ENCODE measurements at places on chromosomes 7 and 10. TPM values are rescaled to one million over a fixed set of nuclear protein-coding genes. Genes with fewer than 3 reads are reported as not detected.

DNA sequence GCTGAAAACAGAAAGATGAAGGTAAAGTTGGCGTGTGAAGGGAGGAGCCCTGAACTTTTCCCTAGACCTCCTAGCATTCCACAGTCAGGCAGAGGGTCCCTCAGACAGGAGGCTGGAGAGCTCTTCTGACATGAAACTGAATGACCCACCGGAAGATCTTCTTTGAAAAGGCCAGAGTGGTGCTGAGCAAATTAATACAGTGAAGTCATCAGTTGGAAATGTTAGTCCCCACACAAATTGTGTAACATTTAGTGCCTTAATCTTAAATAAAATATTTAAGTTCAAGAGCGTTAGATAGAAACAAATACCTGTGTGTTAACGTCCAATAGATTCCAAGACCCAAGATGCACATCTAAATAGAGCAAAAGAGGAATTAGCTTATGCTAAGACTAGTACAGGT is 49.0 kb upstream of the WNT16 start:
- no peaks in the 10 kb centered on the region for H3K36me3 ChIP-seq
- no peak for DNase-seq
- H3K27ac ChIP-seq = no peak overlapping the region
- no peak overlapping the region for H3K4me3 ChIP-seq
- no peaks in the 10 kb centered on the region for H3K4me1 ChIP-seq

DNA sequence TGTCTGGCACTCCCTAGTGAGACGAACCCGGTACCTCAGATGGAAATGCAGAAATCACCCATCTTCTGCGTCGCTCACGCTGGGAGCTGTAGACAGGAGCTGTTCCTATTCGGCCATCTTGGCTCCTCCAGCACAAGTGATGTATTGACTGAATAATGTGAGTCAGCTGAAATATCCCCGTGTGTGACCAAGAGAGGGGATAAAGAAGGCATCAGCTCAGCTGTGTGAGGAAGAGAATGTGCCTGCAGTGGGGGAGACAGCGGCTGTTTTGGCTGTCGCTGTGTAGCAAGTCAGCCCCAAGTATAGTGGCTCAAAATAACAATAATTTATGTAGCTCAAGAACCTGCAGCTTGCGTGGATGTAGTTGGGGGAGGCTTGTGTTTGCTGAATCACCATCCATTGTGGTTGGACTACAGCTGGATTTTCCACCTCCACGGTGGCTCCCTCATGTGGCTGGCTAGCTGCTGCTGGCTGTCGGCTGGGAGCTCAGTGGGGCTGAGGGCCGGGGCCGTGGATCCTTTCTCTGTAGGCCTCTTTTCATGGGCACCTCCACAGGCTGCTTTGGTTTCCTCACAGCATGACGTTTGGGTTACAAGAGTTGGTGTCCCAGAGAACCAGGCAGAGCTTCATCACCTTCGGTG is 434.5 kb downstream of the CCSER2 start:
- H3K4me1 ChIP-seq = no peaks in the 10 kb centered on the region
- no peaks in the 10 kb centered on the region for H3K36me3 ChIP-seq
- H3K27me3 ChIP-seq = no peaks in the 10 kb centered on the region

Gene RAMP3
- 76.8 TPM for polyA plus RNA-seq

- no peaks in the 10 kb centered on the region for H3K36me3 ChIP-seq
- H3K4me1 ChIP-seq = no peaks in the 10 kb centered on the region
- DNase-seq = no peak
- no peaks in the 10 kb centered on the region for H3K27me3 ChIP-seq
- H3K4me3 ChIP-seq = no peak overlapping the region
- H3K27ac ChIP-seq = no peak overlapping the region
Measured at GRCh38 chr7:65448816-65449504, 75.3 kb downstream of the ZNF92 start.

- no peak overlapping the region for H3K4me3 ChIP-seq
- no peak overlapping the region for H3K27ac ChIP-seq
- no peaks in the 10 kb centered on the region for H3K36me3 ChIP-seq
- H3K27me3 ChIP-seq = no peaks in the 10 kb centered on the region
- peak; percentile 53 for DNase-seq
- H3K4me1 ChIP-seq = no peaks in the 10 kb centered on the region
Measured at GRCh38 chr10:132939957-132940790, 2.2 kb downstream of the CFAP46 start.

- no peak for DNase-seq
- peaks cover 9% of the 10 kb centered on the region for H3K36me3 ChIP-seq
- H3K4me3 ChIP-seq = no peak overlapping the region
- H3K27ac ChIP-seq = no peak overlapping the region
- H3K27me3 ChIP-seq = no peaks in the 10 kb centered on the region
Measured at GRCh38 chr10:11478807-11479206, 132.6 kb downstream of the USP6NL start.

Gene AHR
- polyA plus RNA-seq = 31.5 TPM

- no peaks in the 10 kb centered on the region for H3K36me3 ChIP-seq
- peak overlapping the region; percentile 71 for H3K27ac ChIP-seq
- DNase-seq = peak; percentile 52
- H3K27me3 ChIP-seq = no peaks in the 10 kb centered on the region
- H3K4me1 ChIP-seq = peaks cover 18% of the 10 kb centered on the region
- peak overlapping the region; percentile 8 for H3K4me3 ChIP-seq
Measured at GRCh38 chr7:140316165-140316661, 82.1 kb downstream of the SLC37A3 start.

GRCh38 chr7:47622946-47623640 is 41.2 kb upstream of the TNS3 start:
- H3K27me3 ChIP-seq = no peaks in the 10 kb centered on the region
- H3K27ac ChIP-seq = peak overlapping the region; percentile 49
- H3K36me3 ChIP-seq = no peaks in the 10 kb centered on the region

DNA sequence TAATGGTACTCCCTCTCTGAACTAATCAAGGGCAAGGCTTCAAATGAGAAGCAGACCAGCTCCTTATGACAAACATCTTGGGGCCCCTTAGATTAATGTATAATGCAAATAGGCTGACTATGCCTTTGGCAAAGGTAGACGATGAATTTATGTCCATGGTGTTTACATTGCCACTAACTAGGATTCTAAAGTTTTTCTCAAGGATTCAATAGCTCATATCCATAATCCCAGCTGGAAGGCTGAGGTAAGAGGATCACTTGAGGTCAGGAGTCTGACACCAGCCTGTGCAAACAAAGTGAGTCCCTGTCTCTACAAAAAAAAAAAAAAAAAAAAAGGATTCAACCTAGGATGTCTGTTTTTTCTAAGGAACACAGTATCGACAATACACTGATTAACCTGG is 96.5 kb downstream of the ORC5 start:
- no peak overlapping the region for H3K27ac ChIP-seq
- H3K27me3 ChIP-seq = no peaks in the 10 kb centered on the region
- no peak overlapping the region for H3K4me3 ChIP-seq
- no peaks in the 10 kb centered on the region for H3K36me3 ChIP-seq
- no peak for DNase-seq

GRCh38 chr7:151046603-151047573 is 1.4 kb upstream of the ASIC3 start:
- H3K27me3 ChIP-seq = no peaks in the 10 kb centered on the region
- H3K4me3 ChIP-seq = no peak overlapping the region
- H3K27ac ChIP-seq = no peak overlapping the region
- peaks cover 26% of the 10 kb centered on the region for H3K4me1 ChIP-seq

- peaks cover 11% of the 10 kb centered on the region for H3K4me1 ChIP-seq
- no peak overlapping the region for H3K27ac ChIP-seq
- H3K36me3 ChIP-seq = no peaks in the 10 kb centered on the region
- no peaks in the 10 kb centered on the region for H3K27me3 ChIP-seq
- no peak overlapping the region for H3K4me3 ChIP-seq
Measured at GRCh38 chr7:151729521-151729921, 147.4 kb downstream of the PRKAG2 start.

DNA sequence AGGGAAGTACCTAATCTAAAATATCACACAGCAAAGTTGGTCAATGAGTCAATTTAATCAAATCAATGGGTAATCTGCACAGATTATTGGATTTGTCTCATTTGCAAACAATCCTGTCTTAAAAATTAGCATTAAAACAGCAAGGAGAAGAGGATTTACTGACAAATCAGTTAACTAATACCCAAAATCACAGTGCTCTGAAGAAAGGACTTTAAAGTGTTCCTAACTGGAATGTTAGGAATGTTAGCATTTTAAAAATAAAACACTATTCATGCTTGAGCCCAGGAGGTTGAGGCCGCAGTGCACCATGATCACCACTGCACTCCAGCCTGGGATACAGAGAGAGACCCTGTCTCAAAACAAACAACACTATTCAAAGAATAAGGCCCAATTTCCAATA is 83.1 kb downstream of the CHCHD3 start:
- H3K36me3 ChIP-seq = no peaks in the 10 kb centered on the region
- H3K4me3 ChIP-seq = no peak overlapping the region
- peaks cover 1% of the 10 kb centered on the region for H3K4me1 ChIP-seq
- no peaks in the 10 kb centered on the region for H3K27me3 ChIP-seq
- DNase-seq = no peak

GRCh38 chr7:70044064-70044463 is 445.8 kb downstream of the AUTS2 start:
- no peak overlapping the region for H3K4me3 ChIP-seq
- H3K36me3 ChIP-seq = no peaks in the 10 kb centered on the region
- peaks cover 3% of the 10 kb centered on the region for H3K4me1 ChIP-seq
- DNase-seq = no peak
- no peaks in the 10 kb centered on the region for H3K27me3 ChIP-seq
- H3K27ac ChIP-seq = no peak overlapping the region

- no peak overlapping the region for H3K27ac ChIP-seq
- no peaks in the 10 kb centered on the region for H3K4me1 ChIP-seq
- no peak for DNase-seq
- H3K4me3 ChIP-seq = no peak overlapping the region
- H3K36me3 ChIP-seq = no peaks in the 10 kb centered on the region
- no peaks in the 10 kb centered on the region for H3K27me3 ChIP-seq
Measured at GRCh38 chr10:58104351-58104751, 163.3 kb downstream of the IPMK start.

DNA sequence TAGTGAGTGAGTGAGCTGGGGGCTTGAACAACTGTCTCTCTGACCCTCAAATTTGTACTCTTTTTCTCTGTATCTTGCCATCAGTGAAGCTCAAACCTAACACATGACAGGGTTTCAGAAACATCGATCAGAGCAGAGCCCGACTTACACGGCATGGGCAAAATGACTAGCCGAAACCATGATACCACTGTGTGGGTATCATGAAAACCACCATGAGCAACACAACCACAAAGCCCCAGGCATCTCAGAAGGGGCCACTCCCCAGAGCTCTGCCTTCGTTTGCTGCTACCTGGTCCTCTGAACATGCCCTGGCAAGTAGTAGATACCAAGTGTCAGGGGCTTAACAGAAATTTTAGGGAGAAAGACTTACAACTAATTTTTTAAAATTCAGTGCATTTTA is 308.5 kb downstream of the WDR11 start:
- H3K27me3 ChIP-seq = no peaks in the 10 kb centered on the region
- H3K27ac ChIP-seq = no peak overlapping the region
- H3K4me1 ChIP-seq = peaks cover 4% of the 10 kb centered on the region

DNA sequence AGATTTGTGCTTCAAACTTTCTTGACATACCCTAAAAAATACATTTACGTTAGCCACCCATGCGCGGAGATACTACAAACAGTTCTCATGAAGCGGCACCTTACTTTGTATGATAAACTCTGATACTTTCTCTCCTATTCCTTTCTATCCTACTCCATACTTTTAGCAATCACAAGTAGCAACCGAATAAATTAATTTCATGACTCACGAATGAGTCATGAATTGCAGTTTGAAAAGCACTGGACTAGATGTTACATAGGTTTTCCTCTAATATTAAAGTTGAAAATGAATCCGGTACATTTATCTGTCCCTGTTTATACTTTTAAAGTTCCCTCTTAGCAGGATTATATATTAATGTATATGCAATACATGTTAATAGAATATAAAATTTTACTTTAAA is 67.6 kb downstream of the CUBN start:
- no peaks in the 10 kb centered on the region for H3K36me3 ChIP-seq
- H3K4me3 ChIP-seq = no peak overlapping the region
- no peaks in the 10 kb centered on the region for H3K27me3 ChIP-seq
- no peak for DNase-seq
- H3K27ac ChIP-seq = no peak overlapping the region
- no peaks in the 10 kb centered on the region for H3K4me1 ChIP-seq

Gene PROSER2
- polyA plus RNA-seq = 9.0 TPM

DNA sequence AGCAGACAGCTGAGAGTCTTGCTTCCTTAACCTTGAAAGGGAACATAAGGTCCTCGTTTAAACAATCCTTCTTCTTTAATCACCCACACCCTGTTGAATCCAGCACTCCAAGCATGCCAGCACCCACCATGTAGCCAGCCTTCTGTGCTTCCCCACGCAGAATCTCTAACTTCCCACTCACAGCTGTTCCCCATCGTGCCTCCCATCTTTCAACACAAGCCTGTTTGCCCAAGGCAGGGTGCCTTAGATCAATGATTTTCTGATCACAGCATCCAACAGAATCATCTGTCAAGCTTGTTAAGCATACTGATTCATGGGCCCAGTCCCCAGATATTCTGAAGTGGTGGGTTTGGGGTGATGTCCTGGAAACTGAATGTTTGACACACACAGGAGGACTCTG is 530.8 kb downstream of the SH2D4B start:
- no peak for DNase-seq
- no peaks in the 10 kb centered on the region for H3K27me3 ChIP-seq
- H3K36me3 ChIP-seq = no peaks in the 10 kb centered on the region

GRCh38 chr7:28355635-28356319 is 56.5 kb upstream of the CREB5 start:
- no peak overlapping the region for H3K4me3 ChIP-seq
- no peaks in the 10 kb centered on the region for H3K36me3 ChIP-seq
- DNase-seq = no peak
- no peak overlapping the region for H3K27ac ChIP-seq
- H3K27me3 ChIP-seq = no peaks in the 10 kb centered on the region

GRCh38 chr10:130044067-130045061 is 66.3 kb downstream of the C10orf143 start:
- no peak for DNase-seq
- no peak overlapping the region for H3K4me3 ChIP-seq
- H3K27ac ChIP-seq = no peak overlapping the region
- peaks cover 14% of the 10 kb centered on the region for H3K27me3 ChIP-seq

Gene PON3
- polyA plus RNA-seq = 13.2 TPM

Gene MIOS
- polyA plus RNA-seq = 8.7 TPM

GRCh38 chr10:1630304-1630703 is 107.0 kb downstream of the ADARB2 start:
- no peak overlapping the region for H3K27ac ChIP-seq
- no peaks in the 10 kb centered on the region for H3K27me3 ChIP-seq
- no peaks in the 10 kb centered on the region for H3K36me3 ChIP-seq

Gene HMX3
- not detected for polyA plus RNA-seq

Gene PLPP4
- polyA plus RNA-seq = not detected

DNA sequence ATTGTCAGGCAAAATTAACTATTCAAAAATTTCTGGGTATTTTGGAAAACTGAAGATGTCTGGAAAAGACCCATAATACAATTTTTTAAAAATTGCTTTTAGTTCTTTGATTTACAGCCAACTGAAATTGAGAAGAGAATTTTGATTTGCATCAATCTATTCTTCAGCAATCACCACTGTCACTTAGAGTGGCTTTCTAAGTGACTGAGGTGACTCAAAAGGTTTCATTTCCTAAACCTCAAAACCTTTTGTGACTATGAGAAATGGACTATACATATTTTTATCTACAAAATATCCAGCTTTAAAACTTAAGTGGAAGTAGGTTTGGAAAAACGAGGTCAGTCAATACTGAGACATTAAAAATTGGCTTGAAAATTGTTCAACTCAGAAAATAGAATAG is 60.0 kb downstream of the ENO4 start:
- no peaks in the 10 kb centered on the region for H3K36me3 ChIP-seq
- H3K27me3 ChIP-seq = no peaks in the 10 kb centered on the region
- H3K27ac ChIP-seq = no peak overlapping the region
- no peak overlapping the region for H3K4me3 ChIP-seq
- DNase-seq = no peak
